ENCODE measurements at places on chromosomes 5 and 9. TPM values are rescaled to one million over a fixed set of nuclear protein-coding genes. Genes with fewer than 3 reads are reported as not detected.

Gene SPATA9
- not detected for total RNA-seq

Gene ADGRD2
- not detected for total RNA-seq

- no peak for DNase-seq
Measured at GRCh38 chr9:91269907-91270491, 91.7 kb downstream of the AUH start.

DNA sequence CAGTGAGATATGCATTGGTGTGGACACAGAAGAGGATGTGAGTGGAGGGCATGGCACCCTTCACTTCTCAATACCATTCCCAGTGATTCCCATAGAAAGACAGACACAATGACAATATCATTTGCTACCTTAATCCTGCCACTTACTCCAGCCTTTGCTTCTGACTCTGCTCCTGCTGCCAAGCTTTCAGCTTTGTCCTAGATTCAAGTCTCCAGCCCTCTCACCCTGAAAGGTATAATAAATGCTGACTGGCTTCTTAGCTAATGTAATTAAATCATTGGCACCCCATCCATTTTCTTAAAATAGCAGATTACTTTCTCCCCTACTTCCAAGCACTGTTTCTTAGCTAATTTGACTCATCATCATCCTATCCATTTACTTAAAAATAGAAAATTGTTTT, 41.1 kb upstream of the CDC42SE2 start:
- no peak for DNase-seq

DNA sequence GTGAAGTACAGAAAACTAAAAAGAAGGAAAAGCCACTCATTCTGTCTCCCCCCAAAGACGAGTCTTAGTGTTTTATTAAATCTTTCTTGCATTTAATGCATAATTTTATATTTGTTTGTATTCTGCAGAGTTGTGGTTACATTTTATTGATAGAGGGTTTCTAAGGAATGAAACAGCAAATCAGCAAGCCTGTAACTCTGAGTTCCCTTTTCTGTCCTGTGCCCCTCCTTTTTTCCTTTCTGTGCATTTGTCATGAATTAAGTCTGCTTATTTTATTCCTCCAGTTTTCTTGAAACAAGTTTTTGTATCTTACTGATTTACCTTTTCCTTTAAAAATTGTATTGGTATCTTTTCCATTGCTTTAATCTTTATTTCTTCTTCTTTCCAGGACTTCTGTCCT, 132.8 kb downstream of the MUSK start:
- no peak for DNase-seq

- DNase-seq: no peak
Measured at GRCh38 chr5:30850866-30851265, 342.6 kb upstream of the CDH6 start.

DNA sequence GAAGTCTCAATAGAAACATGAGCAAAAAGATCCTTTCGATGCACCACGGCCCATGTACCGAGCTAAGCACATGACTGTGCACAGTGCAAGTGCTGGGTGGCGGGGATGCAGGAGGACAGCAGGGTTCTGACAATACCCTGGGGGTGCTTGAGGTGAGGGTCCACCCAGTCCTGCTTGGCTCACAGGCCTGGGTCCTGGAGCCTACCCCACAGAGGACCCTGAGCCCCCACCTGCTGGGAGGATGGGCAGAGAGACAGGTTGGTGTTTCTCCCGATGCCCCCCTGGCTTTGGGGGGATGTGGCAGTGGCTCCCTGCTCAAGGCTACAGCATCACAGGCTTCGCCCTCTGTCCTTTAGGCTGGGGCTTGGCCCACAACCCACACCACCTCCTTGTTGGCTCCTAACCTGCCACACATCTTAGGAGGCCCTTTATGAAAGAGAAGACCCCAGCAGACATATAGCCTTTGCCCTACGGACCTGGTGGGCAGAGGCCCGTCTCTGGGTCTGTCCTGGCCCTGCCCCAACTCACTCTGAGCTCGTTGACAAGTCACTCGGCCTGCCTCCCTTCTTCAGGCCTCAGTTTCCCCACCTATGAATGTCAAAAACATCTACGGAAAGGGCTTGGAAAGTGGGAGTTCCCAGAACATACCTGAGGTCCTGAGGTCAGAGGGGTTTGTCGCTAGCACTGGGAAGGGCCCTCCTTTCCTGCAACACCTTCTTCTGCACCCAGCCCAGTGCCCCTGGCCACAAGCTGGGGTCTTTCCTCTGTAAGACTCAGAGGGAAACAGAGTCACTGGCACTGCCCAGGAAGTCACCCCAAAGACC, 50.3 kb downstream of the BARX1 start:
- DNase-seq: no peak

- no peak for DNase-seq
Measured at GRCh38 chr5:169416583-169417196, 115.8 kb upstream of the SLIT3 start.

- no peak for DNase-seq
Measured at GRCh38 chr5:127353796-127354195, 63.2 kb downstream of the MEGF10 start.

DNA sequence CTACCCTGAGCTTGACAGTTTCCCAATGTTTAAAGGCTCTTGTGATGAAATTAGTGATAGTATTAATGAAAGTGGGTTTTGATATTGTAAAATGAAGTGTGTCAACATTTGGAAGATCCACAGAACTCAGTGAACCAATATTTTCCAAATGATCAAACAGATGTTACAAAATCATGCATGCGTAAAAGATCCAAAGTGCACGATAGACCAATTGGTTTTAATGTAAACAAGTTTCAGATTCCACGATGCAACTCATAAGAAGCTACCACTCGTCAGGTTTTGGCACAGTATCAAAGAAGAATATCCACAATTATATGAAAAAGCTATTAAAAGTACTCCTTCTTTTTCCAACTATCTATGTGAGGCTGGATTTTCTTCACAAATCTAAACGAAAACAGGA, 82.3 kb downstream of the SLC38A9 start:
- DNase-seq: no peak

GRCh38 chr5:83354958-83355357, 116.6 kb upstream of the VCAN start:
- DNase-seq: no peak
